ENCODE measurements at places on chromosomes 16 and 17. TPM values are rescaled to one million over a fixed set of nuclear protein-coding genes. Genes with fewer than 3 reads are reported as not detected.

- H3K36me3 ChIP-seq, result no peaks in the 10 kb centered on the region
- no peak overlapping the region for H3K27ac ChIP-seq
- DNase-seq, result no peak
- no peaks in the 10 kb centered on the region for H3K27me3 ChIP-seq
Measured at GRCh38 chr16:57265850-57266530, 18.5 kb downstream of the PLLP start.

GRCh38 chr16:85083051-85083639 lies 29.1 kb downstream of the CIBAR2 start:
- no peak for DNase-seq
- no peaks in the 10 kb centered on the region for H3K36me3 ChIP-seq
- no peak overlapping the region for H3K4me3 ChIP-seq
- peaks cover 4% of the 10 kb centered on the region for H3K4me1 ChIP-seq

- no peak for DNase-seq
- no peaks in the 10 kb centered on the region for H3K36me3 ChIP-seq
- no peaks in the 10 kb centered on the region for H3K27me3 ChIP-seq
- no peak overlapping the region for H3K4me3 ChIP-seq
- H3K4me1 ChIP-seq, result no peaks in the 10 kb centered on the region
- H3K27ac ChIP-seq, result no peak overlapping the region
Measured at GRCh38 chr17:52030052-52030451, 128.5 kb downstream of the CA10 start.

DNA sequence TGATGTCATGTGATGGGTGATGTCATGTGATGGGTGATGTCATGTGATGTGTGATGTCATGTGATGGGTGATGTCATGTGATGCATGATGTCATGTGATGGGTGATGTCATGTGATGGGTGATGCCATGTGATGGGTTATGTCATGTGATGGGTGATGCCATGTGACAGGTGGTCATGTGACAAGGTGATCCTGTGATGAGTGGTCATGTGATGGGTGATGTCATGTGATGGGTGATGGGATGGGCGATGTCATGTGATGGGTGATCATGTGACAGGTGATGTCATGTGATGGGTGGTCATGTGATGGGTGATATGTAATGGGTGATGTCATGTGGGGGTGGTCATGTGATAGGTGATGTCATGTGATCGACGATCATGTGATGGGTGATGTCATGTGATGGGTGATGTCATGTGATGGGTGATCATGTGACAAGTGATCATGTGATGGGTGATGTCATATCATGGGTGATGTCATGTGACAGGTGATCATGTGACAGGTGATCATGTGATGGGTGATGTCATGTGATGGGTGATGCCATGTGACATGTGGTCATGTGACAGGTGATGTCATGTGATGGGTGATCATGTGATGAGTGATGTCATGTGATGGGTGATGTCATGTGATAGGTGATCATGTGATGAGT lies 17.2 kb downstream of the CD300LB start:
- H3K36me3 ChIP-seq, result peaks cover 13% of the 10 kb centered on the region
- H3K27me3 ChIP-seq, result peaks cover 37% of the 10 kb centered on the region
- peak; percentile 83 for DNase-seq
- peaks cover 16% of the 10 kb centered on the region for H3K4me1 ChIP-seq
- H3K4me3 ChIP-seq, result peak overlapping the region; percentile 55

GRCh38 chr16:24302636-24303035 lies 46.5 kb downstream of the CACNG3 start:
- no peak for DNase-seq
- no peak overlapping the region for H3K4me3 ChIP-seq
- H3K4me1 ChIP-seq, result no peaks in the 10 kb centered on the region

- H3K27ac ChIP-seq, result no peak overlapping the region
- peaks cover 11% of the 10 kb centered on the region for H3K36me3 ChIP-seq
- no peak overlapping the region for H3K4me3 ChIP-seq
- peaks cover 4% of the 10 kb centered on the region for H3K4me1 ChIP-seq
- no peaks in the 10 kb centered on the region for H3K27me3 ChIP-seq
Measured at GRCh38 chr17:60296177-60296576, 95.8 kb downstream of the USP32 start.

DNA sequence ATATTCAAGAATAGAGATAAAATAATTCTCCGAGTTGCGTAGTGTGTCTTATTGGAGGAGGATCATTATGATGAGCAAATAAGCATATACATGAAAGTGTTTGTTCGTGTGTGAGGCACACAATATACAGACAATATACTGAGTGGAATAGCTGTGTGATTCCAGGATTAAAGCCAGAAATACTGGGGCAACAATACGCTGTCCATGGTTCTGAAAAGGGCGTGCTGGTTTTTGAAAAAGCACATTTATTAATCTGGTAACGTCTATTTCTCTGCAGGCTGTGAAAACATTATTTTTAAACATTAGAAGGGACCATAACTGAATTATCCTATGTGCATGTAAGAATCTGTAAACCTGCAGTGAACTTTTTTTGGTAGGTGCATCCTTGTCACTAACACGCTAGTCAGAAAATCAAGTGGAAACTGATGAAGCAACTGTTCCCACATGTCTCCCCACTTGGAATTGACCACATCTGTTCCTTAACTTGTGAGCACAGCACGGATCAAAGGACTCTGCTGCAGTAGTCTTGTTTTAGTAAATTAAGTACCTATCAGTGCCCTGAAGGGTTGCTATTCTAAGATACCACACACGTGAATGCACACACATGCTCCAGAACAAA lies 346.0 kb downstream of the GRIN2A start:
- H3K27me3 ChIP-seq, result no peaks in the 10 kb centered on the region
- no peaks in the 10 kb centered on the region for H3K4me1 ChIP-seq
- H3K36me3 ChIP-seq, result no peaks in the 10 kb centered on the region
- H3K4me3 ChIP-seq, result no peak overlapping the region

DNA sequence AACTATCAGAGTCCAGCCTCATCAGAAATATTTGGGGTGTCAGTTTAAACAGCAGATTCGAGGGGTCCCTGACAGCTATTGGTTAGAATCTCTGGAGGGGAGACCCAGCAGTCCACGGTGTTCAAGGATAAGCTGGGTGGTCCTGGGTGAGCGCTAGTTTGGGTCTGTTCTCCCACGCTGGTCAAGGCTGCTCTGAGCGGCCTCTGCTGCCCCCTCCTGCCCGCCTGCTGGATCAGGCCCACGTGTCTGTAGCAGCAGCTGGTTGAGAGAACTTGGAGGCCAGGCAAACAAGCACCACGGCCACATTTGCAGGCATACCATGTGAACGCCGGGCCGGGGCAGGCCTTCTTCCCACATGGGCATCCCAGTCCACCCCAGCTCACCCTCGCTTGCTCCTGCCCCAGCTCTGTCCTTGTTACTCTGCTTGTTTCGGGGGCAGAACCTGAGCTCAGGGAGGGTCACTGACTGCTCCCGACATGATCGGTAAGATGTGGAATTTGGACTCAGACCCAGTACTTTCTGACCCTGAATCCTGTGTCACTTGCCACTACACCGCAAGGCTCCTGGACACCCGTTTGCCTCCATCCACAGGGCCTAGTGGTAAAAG lies 7.4 kb downstream of the FOXF1 start:
- peaks cover 3% of the 10 kb centered on the region for H3K4me1 ChIP-seq
- no peaks in the 10 kb centered on the region for H3K36me3 ChIP-seq
- peaks cover 79% of the 10 kb centered on the region for H3K27me3 ChIP-seq
- peak; percentile 46 for DNase-seq
- H3K27ac ChIP-seq, result no peak overlapping the region

DNA sequence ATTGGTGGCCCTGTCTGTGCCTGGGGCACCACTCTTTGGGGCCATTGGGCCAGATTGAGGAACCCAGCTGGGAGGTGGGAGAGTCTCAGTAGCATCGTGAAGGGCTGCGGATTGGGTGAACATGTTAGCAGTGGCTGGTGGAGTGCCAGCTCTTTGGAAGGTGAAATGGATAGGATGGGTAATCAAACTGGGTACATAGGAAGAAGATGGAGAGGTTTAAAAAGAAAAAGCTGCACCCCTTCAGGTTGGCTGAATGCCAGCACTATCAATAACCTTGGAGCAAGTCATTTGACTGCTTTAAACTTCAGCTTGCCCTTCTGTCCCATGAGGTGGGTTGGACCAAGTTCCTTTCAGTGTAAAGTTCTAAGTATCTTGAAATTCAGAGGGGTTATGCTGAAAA lies 95.0 kb downstream of the RPTOR start:
- no peak for DNase-seq
- H3K27ac ChIP-seq, result no peak overlapping the region
- no peak overlapping the region for H3K4me3 ChIP-seq

- no peak for DNase-seq
- H3K4me1 ChIP-seq, result peaks cover 33% of the 10 kb centered on the region
- H3K36me3 ChIP-seq, result peaks cover 44% of the 10 kb centered on the region
- no peak overlapping the region for H3K4me3 ChIP-seq
- no peaks in the 10 kb centered on the region for H3K27me3 ChIP-seq
Measured at GRCh38 chr17:32335687-32336086, 6.3 kb downstream of the C17orf75 start.

- no peak overlapping the region for H3K4me3 ChIP-seq
- no peak for DNase-seq
- H3K27ac ChIP-seq, result no peak overlapping the region
- no peaks in the 10 kb centered on the region for H3K27me3 ChIP-seq
- peaks cover 42% of the 10 kb centered on the region for H3K36me3 ChIP-seq
Measured at GRCh38 chr16:4825196-4825595, 21.9 kb downstream of the GLYR1 start.

GRCh38 chr17:16352303-16352666 lies 984 bp downstream of the CENPV start:
- DNase-seq, result peak; percentile 44
- H3K4me1 ChIP-seq, result peaks cover 21% of the 10 kb centered on the region
- H3K4me3 ChIP-seq, result peak overlapping the region; percentile 84
- H3K27ac ChIP-seq, result peak overlapping the region; percentile 61
- H3K27me3 ChIP-seq, result peaks cover 18% of the 10 kb centered on the region

Gene SLC13A5
- total RNA-seq, result not detected

Gene TOX3
- total RNA-seq, result not detected
